ENCODE measurements at places on chromosomes 6 and 20.

DNA sequence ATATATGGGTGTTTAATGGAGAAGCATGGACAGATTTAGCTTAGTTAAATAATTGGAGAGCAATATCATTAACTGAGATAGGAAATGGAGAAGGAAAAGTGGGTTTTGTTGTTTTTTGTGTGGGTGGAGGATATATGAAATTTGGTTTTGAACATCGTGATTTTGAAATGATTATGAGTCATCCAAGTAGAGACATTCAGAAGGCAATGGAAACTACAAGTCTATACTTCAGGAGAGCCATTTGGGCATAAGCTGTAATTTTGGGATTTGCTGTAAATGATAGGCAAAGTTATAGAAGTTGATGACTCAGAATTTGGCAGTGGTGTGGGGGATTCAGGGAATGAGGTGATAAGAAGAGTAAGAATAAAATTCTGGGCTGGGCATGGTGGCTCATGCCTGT, 27.4 kb upstream of the FAM135A start:
- DNase-seq = no peak

- peak; percentile 71 for DNase-seq
Measured at GRCh38 chr6:149965194-149966020, 1.7 kb downstream of the ULBP1 start.

DNA sequence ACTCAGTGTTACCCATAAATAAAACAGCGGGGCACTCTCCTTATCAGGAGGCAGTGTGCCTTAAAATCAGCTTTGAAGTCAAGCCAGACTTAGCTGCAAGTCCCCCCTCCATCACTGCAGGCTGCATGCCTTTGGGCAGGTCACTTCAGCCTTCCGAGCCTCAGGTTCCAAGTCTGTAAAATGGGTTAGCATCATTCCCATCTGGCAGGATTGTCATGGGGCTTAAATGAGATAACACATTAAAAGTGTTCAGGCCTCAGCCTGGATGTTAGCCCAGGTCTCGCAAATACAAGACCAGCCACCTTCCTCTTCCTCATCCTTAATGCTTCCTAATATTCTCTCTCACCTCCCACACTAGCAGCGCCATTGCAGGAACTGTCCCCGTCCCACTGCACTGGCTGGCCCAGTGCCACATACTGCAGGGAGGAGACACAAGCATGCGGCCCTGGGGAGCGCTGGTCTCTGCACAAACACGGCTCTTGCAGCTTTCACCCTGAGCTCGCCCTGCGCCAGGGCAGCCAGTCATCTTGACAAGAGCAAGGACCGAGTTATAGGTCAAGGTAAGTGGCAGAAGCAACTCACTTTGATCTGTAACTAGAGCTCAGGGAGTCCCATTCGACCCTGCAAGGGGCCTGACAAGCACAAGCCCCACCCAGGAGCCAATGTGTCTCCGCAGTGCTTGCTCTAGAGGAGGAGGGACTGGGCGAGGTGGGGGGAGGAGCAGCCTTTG, 564.6 kb upstream of the AGPAT4 start:
- DNase-seq = peak; percentile 86

DNA sequence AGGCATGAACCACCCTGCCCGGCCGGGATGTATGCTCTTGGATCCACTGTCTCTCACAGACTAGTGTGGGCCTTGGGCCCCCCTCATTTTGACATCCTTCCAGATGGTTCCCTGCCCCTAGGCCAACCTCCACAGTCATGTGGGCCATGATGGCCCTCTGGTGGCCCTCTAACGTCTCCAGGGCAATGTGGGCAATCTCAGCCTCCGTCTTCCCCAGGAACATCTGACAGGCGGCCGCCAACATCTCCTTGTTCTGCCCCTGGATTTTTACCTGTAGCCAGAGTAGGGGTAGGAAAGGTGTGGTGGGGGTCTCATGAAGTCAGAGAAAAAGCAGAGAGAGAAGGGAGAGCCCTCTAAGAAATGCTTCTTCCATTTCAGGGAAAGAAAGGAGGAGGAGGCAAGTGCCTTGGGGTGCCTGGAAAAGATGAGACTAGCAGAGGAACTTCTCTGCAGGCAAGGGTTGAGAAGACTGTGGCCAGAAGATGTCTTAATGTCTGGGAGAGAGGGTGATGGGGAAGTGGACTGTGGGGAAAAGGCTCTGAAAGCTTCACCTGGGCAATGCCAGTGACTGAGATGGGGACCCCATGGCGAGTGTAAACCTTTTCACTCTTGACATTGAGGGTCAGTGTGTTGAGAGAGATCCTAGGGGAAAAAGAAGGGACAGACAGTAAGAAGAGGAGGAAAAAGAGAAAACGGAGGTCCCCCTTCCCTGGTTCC, 1.3 kb downstream of the FLOT1 start:
- DNase-seq = peak; percentile 79

GRCh38 chr6:22896696-22897095, 327.3 kb downstream of the HDGFL1 start:
- no peak for DNase-seq

DNA sequence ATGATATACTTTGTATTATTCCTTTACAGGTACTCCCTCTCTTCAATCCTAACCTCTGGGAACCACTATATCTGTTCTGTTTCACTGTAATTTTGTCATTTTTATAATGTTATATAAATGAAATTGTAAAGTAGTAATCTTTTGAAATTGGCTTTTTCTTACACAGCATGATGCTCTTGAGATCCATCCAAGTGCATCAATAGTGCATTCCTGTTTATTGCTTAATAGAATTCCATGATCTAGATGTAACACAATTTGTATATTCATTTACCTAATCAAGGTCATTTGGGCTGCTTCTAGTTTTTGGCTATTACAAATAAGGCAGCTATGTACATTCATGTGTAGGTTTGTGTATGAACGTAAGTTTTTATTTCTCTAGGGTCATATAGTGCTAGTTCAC, 174.6 kb downstream of the KHDC1L start:
- DNase-seq = no peak

GRCh38 chr20:63224412-63225081, 8.6 kb upstream of the YTHDF1 start:
- DNase-seq = peak; percentile 71

GRCh38 chr20:3919352-3919751, 30.2 kb downstream of the PANK2 start:
- no peak for DNase-seq

- DNase-seq = no peak
Measured at GRCh38 chr6:17762651-17763050, 55.9 kb upstream of the NUP153 start.

DNA sequence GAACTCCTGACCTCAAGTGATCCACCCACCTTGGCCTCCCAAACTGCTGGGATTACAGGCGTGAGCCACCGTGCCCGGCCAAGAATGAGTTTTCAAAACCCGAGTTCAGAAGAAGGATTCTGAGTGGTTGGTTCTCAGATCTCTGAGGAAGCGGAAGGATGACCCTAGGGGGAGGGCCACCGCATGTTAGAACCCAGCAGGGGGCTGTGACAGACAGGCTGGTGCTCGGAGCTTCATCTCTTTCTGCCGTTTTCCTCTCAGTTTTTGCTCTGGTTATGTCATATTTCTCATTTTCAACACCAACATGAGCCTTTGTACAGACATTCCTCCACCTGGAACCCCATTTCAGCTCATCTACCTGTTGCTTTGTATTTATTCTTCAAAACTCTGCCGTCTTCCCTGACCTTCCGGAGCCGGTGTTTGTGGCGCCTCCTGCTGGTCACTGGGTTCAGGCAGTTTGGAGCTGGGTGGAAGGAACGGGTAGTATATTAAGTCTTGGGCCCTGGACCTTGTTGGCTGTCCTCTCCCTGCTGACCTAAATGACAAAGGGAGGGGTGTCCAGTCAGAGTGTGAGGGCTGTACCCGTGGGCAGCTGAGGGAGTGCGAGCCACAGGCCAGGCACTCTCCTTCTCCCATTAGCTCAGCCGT, at the start of gene DEFB123:
Gene DEFB123 (plus strand): TSS at position 621 of the 648 bp plus-strand sequence. CDS start 67 bp downstream, outside the sequence.
- peak; percentile 52 for DNase-seq

GRCh38 chr6:123997223-123997622, 193.6 kb downstream of the NKAIN2 start:
- no peak for DNase-seq

DNA sequence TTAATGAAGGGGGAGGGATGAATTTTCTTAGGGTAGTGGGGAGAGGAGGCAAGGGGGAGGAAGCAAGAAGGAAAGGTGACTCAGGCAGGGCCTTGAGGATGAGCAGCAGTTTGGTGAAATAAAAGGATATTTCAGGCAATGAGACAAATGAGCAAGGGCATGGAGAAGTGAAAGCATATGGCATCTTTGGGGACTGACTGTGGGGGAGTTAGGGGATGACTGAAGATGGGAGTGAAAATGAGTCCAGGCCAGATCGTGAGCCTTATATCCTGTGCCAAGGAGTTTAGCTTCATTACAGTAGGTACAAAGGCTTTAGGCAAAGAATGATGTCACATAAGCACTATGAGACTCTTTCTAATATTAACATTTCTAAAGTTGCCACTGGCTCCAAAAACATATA, 51.9 kb downstream of the ILRUN start:
- DNase-seq = no peak
